ENCODE measurements at places on chromosomes 3 and 15. TPM values are rescaled to one million over a fixed set of nuclear protein-coding genes. Genes with fewer than 3 reads are reported as not detected.

The MEIS2 gene
- 8.6 TPM for total RNA-seq

The DAG1 gene
- 60.7 TPM for total RNA-seq

The FILIP1L gene
- total RNA-seq: 0.17 TPM

The C3orf70 gene
- total RNA-seq: not detected
